Astrocyte (in vitro differentiated cells and primary cell): ENCODE measurements at places on chromosomes 2 and 18. TPM values are rescaled to one million over a fixed set of nuclear protein-coding genes. Genes with fewer than 3 reads are reported as not detected.

GRCh38 chr2:223943561-223944008 lies 1.6 kb downstream of the WDFY1 start:
- DNase-seq: peak; percentile 61

CCDC85A gene
- 6.1 and 8.9 TPM in 2 replicates for total RNA-seq

PCARE gene
- not detected in 2 replicates for total RNA-seq

- DNase-seq: no peak
Measured at GRCh38 chr18:48555465-48555995, 16.7 kb downstream of the CTIF start.

NGEF gene
- 0.16 and 0.22 TPM in 2 replicates for total RNA-seq
